ENCODE measurements at places on chromosomes 7 and 10.

DNA sequence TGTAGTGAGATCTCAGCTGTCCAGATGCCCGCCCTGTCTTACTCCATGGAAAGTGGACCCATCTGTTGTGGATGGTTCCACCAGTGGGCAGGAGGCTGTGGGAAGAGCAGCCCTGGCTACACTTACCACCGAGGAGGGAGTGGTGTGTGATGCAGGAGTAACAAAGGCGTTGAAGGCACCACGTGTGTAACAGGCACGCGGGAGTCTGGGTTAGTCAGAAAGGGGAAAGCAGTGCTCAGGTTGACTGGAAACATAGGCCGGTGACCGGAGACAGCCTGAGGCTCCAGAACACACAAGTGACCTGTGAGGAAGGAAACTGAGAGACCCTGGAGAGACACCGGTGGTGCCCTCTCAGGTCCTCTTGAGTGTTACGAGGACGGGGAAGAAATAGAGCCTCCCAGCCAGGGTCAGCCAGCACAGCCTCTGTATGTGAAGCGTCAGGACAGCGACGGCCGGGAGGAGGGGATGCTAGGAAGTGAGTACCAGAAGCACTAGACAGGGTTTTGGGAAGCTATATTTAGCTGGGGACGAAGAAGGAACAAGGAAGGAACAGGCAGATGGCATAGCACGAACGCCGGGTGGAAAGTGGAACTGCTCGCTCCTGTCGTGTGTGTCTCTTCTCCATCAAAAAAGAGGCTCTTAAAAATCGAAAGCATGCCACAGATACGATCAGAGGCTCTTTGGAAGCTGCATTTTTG lies 51.7 kb downstream of the DAGLB start:
- peak; percentile 38 for ATAC-seq

- peak; percentile 24 for ATAC-seq
Observed at GRCh38 chr10:118732245-118733165, 22.3 kb downstream of the CACUL1 start.

DNA sequence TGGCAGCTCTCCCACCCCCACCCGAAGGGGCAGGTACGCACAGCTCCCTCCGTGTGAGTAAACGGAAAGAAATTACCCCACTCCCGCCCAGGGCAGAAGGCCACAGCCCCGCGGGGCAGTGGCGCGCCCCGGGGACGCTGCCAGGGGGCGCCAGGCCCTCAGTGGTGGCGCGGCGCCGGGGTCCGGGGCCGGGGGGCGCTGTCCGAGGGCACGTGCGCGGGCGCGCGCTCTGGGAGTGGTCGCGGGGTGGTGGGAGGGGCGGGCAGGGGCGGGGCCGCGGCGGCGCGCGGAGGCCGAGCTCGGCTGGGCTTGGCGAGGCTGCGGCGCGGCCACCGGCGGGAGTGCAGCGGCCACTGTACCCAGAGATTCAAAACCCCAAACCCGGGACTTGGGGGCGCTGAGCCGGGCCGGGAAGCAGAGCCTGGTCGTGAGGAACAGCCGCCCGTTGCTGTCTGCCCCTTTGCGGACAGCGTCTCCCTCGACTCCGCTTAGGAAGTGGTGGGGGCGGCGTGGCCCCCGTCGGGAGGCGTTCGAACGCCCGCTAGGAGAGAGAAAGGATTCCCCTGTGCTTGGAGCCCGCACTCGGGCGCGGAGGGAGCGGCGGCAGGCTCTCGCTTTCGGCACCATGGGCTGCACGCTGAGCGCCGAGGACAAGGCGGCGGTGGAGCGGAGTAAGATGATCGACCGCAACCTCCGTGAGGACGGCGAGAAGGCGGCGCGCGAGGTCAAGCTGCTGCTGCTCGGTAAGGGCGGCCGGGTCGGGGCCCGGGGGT lies at the start of gene GNAI1:
GNAI1 (plus strand) TSS at position 296 of the 773 bp plus-strand sequence; CDS start at position 626, 330 bp downstream.
- ATAC-seq, result peak; percentile 93

- ATAC-seq, result no peak
Observed at GRCh38 chr7:41916450-41916927, 213.6 kb upstream of the INHBA start.

GRCh38 chr10:5547931-5548660 lies 23.3 kb downstream of the CALML3 start:
- ATAC-seq, result peak; percentile 14
